Activated naive CD8-positive, alpha-beta T cell treated with anti-CD3 and anti-CD28 coated beads, Interleukin-2, amount 50 U/mL, for 24 hours (primary cell): ENCODE measurements at places on chromosomes 5 and 9.

- no peak for DNase-seq
Observed at GRCh38 chr5:2005101-2006041, 122.6 kb upstream of the IRX4 start.

- no peak for DNase-seq
Observed at GRCh38 chr5:150604010-150604409, 36.5 kb upstream of the SYNPO start.

DNA sequence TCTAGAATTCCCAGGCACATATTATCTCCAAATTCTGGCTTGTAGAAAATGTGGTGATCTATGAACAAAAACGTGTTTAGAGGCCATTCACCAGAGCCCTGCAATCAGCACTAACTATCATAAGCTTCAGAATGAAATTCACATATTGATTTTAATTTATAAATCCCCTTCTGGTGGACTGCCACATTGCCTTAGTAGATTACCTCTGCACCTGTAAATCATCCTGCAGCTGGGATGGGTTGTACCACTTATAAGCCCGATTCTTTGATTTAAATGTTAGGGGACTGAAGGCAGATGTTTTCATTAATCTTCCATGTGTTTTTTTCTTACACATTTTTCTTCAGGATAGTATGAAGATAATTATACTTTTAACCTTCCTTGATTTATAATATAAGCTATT is 140.7 kb upstream of the PTPRD start:
- DNase-seq, result no peak

DNA sequence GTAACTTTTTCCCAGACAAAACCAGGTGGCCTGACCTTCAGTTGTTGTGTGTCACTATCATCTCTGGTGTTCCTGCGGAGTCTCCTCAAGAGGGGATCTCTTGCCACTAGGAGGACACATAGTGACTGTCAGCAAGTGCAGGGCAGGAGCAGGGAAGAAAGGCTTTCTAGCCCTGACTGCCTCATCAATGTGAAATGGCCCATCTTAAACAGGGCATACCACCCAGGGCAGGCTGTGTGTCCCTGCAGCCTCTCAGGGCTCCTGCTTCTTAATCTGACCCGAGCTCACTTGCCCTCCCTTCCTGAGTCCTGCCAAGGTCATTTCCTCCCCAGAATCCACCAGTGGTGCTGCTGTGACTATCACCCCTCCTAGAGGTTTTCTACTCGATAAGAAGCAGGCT is 57.4 kb upstream of the SIMC1 start:
- no peak for DNase-seq

DNA sequence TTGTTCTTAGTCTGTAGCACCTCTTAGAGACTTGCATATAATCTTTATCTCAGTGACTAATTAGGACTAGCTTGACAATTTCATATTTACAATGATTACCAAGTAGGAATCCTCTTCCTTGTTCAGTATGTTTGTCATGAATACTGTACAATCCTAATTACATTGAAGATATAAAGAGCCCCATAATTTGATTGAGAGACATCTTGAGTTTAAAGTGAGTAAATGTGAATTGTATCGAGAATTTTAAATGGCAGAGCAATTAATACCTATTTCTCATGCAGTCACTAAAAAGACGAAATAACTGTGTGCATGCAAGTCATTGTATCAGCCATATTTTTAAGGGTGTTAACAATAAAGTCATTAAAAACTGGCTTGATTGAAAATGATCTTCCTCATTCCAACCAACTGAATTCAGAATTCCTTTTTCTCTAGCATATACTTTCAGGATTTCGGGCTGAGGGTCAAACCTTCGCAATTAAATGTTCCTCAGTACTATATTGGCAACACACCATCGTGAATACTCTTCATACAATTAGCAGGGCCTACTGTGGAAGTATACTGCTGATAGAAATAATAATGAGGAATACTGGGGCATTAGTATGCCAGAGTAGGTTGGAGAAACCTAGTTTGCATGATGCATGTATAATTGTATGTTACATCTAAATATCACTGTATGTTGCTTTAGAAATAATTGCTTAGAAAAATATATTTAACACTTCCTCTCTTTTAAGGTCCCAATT is 284.7 kb upstream of the TMEM161B start:
- no peak for DNase-seq

DNA sequence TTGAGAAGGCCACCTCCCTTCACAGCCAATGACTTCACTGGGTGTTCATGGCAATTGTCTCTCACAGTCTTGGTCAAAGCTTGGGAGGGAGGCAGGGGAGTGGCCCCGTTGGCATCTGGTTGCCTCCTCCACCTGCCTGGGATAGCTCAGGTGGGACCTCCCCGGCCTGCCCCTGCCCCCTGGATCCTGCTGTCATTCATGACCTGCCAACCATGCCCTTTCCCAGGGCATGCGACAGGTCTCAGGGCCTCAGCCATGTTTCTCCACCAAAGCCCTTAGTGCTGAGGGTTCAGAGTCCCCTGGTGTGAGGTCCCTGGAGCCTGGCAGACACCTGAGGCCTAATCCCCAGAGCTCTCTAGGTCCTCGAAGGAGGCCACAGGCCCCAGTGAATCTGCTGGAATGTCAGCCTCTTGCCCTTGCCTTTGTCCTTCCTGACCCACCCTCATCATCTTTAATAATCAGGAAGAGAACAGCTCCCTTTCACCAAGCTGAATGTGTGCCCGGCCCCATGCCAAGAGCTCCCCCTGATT is 5.6 kb downstream of the DAB2IP start:
- DNase-seq, result no peak

DNA sequence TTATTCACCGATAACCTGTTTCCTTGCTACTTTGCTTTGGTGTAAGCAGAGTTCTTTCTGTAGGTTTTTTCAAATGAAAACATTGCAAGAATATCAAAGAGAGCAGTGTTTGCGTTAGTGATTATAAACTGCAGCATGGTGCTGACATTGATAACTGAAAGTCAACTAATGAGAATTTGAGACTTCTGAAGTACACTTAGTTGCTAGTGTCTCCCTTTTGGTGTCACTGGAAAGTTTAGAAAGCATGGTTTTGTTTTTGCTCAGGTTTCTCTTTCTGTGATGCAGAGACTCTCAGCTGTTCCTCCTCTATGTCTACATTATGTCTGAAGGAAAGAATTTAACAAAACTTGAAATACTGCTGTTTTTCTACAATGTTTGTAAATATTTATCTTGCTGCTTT is 80.2 kb upstream of the ZNF169 start:
- no peak for DNase-seq

GRCh38 chr9:15246708-15247107 is 60.3 kb downstream of the TTC39B start:
- DNase-seq, result no peak

- DNase-seq, result no peak
Observed at GRCh38 chr5:124264499-124264898, 481.9 kb downstream of the ZNF608 start.

DNA sequence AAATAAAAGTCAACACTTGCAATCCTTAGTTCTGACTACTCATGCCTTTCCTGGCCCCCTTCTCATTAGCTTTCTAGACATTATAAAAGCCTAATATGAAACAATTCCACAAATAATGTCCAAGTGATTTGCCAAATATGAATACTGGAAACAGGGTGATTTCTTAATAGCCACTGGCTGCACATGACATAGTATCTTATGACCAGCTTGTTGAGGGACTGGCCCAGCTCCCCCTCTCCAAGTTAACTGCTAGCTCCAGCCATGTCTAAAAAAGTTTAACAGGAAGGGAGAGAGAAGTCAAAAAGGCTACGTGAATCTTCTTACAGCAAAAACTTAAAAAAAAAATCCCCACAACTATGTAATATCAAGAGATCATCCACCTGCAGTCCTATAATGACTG is 1.5 kb downstream of the CERT1 start:
- no peak for DNase-seq

- DNase-seq, result no peak
Observed at GRCh38 chr5:84249918-84250630, 134.6 kb downstream of the EDIL3 start.

DNA sequence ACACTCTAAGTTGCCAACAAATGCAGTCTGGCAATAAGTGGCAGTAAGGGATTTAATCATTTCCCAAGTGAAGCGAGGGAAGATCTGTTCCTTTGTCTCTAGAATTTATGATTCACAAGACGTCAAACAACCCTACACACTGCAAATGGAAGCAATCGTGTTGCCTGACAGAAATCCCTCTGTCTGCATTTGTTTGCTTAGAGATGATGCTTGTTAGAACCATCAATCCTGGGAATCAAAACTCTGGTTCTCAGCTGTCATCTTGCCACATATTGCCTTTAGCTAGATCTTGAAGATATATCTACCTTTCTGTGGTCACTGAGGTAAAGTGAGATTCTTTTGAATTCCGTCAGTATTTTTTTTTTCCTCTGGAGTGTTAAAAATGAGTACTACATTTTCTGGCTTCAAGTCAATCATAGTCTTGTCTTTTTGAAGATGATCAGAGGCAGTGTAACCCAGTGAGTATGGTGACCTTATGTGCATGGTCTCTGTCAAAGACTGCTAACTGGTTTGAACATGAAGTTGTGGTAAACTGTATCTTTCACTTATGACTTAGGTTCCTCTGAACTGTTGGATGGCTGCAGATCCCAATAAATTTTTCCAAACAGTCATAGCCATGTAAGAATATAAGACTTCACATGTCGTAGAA is 106.4 kb upstream of the STARD4 start:
- no peak for DNase-seq

GRCh38 chr5:153520952-153521351 is 30.5 kb downstream of the GRIA1 start:
- DNase-seq, result no peak
